Activated B cell treated with CpG ODN at 0.5 μM for 24 hours (primary cell): ENCODE measurements at places on chromosomes 3 and 15.

DNA sequence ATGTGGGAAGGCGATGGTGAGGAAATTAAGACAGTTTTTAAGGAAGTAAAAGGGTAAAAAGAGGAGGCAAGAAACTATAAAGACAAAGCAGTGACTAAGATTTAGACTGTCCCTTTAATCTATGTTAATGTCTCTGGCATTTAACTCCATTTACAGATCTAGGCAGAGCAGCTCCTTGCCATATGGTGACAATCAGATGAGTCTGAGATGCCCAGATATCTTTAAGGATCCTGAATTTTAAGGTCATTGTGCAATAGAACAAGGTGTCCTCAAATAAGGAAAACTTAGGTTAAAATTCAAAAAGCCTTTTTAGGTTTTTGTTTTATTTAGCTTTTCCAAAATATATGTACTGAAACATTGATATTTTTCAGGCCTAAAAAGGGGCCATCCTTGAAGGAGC is 24.1 kb downstream of the RASGRP1 start:
- DNase-seq: no peak

DNA sequence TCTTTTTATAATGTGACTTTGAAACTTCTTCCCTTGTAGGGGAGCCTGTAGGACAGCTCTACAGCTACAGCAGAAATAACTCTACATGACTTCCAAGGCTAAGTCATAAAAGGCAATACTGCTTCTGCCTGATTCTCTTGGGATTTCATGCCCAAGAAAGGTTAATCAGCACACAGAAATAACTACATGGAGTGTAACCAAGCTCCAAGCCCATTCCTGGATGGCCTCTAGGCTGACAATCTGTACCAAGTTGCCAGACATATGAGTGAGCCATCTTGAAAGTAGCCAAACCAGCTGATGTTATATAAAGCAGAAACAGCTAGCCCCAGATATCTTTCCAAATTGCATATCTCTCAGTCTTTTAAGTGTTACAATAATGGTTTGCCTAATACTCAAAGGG is 75.8 kb upstream of the OSTN start:
- DNase-seq: no peak

DNA sequence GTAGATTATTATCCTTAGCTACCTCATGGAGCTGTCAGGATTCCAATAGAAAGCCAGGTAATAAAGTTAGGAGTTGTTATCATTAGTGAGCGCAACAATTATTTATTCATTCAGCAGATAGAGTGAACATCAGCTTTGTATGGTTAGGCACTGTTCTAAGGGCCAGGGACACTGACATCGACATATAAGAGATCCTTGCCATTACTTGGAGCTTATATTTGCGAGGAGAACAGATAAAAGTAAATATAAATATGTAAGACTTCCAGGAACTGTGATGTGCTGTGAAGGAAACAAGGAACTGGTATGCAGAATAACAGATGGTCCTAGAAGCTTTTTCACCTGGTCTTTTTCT is 473 bp downstream of the LSM3 start:
- no peak for DNase-seq

GRCh38 chr3:34886443-34886842 is 752.9 kb upstream of the ARPP21 start:
- DNase-seq: no peak

GRCh38 chr15:74994236-74994635 is 1.1 kb upstream of the SCAMP5 start:
- DNase-seq: no peak

DNA sequence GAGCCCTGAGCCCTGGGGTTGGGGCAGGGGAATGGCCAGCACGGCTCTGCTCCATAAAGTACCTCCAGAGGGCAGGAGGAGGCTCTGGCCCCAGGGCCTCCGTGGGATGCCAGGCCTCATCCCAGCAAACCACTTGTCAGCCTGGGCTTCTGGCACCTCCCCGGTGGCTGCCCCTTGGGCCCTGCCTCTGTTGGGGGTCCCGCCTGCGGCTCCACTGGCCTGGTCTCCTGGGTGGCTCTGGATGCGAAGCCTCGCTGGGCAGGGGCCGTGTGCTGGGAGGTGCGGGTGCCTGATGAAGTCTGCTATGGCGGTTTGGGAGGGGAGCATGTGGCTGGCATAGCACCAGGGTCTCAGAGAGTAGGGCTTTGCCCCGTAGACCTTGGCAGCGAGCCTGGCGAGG is 37.6 kb downstream of the PLXNA1 start:
- no peak for DNase-seq

GRCh38 chr3:62990704-62991413 is 115.6 kb upstream of the CADPS start:
- DNase-seq: no peak

GRCh38 chr3:126935756-126936509 is 47.0 kb upstream of the PLXNA1 start:
- no peak for DNase-seq

DNA sequence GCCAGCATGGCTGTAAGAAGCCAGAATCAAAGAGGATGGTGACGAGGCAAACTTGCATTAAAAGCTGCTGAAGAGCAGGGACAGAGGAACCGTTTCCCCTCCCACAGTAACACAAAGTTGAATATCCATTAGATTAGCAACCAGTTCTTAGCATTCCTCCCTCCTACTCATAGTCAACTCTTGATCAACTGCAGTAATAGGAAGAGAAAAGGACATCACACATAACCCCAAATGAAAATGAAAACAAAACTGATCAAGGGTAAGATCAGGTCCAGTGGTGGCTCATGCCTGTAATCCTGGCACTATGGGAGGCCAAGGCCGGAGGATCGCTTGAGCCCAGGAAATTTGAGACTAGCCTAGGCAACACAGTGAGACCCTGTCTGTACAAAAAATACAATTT is 165.2 kb downstream of the GREM1 start:
- no peak for DNase-seq

GRCh38 chr3:72189339-72189738 is 404.4 kb upstream of the PROK2 start:
- DNase-seq: no peak

GRCh38 chr3:78732471-78732870 is 1035.3 kb downstream of the ROBO1 start:
- DNase-seq: no peak

DNA sequence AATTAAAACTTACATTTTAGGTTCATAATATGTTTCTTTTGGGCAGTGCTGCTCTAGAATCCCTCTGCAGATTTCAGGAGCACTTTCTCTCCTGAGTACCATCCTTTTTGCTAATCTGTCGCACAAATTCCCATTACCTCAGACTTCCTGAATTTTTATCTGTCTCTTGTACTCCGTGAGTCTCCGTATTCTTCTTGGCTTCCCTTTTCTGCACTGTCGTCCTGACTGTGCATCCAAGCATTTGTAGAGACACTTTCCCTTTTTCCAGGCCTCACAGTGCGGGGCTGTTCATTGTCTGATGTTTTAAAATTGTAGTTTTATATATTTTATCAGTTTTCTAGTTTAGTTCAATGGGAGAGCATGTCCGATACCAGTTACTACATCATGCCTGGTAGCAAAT is 27.3 kb downstream of the MEF2A start:
- DNase-seq: no peak

DNA sequence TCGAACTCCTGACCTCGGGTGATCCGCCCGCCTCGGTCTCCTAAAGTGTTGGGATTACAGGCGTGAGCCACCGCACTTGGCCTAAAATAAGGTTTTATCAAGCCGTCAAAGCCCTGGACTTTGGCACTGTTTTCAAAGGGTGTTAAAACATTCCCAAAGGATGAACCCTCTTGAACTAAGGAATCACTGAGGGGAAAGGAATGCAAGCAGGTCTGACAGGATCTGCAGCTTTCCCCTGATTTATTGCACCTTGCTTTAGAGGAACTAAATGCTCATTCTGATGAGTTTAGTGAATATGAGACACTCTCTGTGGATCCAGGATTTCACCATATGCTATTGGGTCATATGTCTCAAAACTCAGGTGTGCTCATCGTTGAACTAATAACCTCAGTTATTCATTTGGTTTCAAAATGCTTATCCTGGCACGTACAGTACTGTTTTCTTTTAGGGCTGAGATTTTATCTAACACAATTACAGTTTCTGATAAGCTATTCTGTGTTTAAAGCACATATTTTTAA is 63.0 kb upstream of the TSC22D2 start:
- DNase-seq: no peak

GRCh38 chr3:184178521-184179138 is 4.0 kb downstream of the AP2M1 start:
- no peak for DNase-seq

GRCh38 chr3:45984331-45985312 is 11.0 kb downstream of the FYCO1 start:
- DNase-seq: no peak

DNA sequence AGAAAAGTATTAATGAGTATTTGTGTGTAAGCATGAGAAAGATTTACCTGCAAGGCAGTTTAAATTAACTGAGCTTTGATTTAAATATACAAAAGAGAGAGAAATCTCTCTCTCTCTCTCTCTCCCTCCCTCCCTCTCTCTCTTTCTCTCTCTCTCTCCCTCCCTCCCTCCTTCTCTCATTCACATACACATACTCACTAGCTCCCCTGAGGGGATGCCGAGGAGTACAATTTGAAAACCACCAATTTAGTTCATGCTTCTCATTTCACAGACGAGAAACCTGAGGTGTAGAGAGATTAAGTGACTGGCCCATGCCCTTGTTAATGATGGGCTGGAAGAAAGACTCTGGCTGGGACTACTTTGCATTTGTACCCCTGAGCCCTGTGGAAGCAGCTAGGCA is 59.4 kb downstream of the MECOM start:
- DNase-seq: no peak

GRCh38 chr3:127131424-127132170 is 61.3 kb upstream of the PRR23E start:
- no peak for DNase-seq

- DNase-seq: no peak
These were observed 42.7 kb upstream of the DCUN1D1 start for GRCh38 chr3:183022936-183023516.

DNA sequence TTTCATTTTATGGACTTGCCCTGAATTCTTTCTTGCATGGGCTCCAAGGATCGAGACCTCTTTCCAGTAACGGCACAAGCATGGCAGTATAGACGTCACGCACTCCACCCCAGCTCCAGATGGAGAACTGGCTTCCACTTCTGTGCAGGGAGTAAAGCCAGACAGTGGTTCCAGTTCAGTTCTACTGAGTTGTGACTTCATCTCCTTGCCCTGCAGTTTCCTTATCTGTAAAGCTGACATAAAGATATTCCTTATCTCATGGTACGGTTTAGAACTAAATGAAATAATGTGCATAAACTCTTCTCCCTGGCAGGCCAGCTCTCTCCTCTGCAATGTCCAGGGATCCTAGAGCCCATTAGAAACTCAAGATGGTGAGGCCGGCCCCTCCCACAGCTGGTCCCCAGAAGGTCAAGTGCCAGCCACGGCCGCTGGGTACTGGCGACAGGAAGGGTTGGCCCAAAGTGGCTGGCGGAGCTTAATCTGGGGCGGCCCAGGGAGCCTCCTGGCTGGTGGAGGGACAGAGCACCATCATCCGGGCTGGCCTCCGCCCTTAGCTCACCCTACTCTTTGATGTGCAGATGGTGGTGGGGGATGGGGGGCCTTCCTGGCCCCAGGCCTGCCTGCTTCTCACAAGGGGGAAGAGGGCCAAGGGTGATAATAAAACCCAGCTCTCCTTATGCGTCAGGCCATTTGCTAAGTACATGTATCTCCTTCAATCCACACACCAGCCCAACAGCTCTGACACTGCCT is 7.2 kb downstream of the MESP2 start:
- DNase-seq: no peak

DNA sequence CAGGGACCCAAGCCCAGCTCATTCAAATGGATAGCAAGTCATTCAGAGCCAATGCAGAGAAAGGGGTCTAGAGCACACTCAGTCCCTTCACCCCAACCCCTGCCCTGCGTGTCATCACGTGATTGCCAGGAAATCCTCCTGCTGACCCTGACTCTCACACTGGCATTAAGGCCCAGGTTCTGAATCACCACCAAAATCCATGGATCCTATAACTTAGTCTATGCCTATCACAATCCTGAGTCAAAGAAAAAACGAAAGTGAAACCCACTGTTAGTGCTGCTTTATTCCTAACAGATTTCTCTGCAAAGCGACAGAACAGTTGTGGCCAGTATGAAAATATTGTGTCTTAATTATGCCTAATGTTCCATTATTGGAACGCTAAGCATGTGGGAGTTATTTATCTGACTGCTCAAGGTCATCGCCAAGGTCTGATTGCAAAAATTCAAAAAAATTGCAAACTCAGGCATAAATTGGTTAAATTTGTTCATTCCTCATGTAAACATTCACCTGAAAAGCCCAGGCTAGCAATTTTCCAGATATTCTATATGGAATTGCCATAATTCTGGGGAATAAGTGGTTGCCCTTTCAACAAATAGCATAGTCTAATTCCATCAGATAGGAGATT is 108.7 kb upstream of the EIF1B start:
- DNase-seq: no peak

- peak; percentile 51 for DNase-seq
These were observed 28.7 kb downstream of the CMTM7 start for GRCh38 chr3:32420126-32421038.

DNA sequence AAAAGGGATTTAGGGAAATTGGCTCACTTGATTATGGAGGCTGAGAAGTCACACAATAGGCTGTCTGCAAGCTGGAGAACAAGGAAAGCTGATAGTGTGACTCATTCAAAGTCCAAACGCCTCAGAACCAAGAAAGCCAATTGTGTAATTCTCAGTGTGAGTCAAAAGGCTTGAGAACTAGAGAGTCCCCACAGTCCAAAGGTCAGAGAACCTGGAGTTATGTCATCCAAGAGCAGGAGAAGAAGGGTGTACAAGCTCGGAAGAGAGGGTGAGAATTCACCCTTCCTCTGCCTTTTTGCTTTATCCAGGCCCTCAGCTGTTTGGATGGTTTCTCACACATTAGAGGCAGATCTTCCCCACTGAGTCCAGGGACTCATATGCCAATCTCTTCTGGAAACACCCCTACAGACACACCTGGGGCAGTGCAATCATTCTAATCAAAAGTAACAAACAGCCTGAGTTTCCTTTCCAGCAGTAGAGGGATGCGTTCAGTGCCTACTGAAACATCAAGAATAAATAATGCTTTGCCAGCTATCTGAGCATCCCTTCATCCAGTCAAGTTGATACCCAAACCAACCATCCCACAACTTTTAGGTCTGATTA is 271.5 kb downstream of the SATB1 start:
- no peak for DNase-seq
